NCI-H2081 treated with DMSO at 0.1 percent for 48 hours (cell line): ENCODE measurements at places on chromosomes 4 and X.

DNA sequence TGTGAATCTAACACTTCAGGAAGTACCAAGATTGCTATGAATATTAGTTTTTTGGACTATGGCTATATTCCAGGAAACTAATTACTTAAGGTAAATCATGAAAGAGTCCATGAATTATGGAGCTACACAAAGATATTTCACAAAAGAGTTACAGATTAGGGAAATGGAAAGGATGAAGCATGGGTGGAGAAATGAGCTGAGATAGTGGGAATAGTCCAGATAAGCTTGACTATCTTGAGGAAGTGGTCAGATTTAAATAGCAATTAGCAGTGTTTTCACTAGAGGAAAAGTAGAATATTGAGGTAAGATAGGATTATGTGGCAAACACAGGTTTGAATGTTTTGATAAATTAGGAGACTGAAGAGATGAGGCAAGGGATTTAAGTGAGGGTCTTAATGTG, 42.1 kb upstream of the C1GALT1C1 start:
- no peak for DNase-seq

DNA sequence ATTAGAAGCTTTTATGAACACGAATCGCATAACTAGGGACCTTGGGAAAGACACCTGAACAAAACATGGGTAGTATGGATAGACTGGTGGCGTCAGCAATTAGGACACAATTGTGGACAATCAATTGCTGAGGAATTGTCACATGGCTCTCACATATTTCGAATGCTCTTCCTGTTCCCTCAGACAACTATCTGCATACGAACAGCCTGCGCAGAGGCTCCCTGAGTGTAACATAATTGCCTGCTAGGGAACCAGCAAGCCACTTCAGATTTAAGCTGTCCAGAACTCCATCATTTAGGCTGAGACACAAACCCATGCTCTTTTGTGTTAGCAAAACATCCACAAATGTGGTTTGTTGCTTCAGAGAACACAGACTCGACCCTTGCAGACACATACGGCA, 160.8 kb downstream of the MGST2 start:
- no peak for DNase-seq

GRCh38 chr4:156084373-156084772, 130.7 kb upstream of the CTSO start:
- no peak for DNase-seq

GRCh38 chrX:107744868-107745267, 30.7 kb downstream of the TSC22D3 start:
- DNase-seq = no peak

DNA sequence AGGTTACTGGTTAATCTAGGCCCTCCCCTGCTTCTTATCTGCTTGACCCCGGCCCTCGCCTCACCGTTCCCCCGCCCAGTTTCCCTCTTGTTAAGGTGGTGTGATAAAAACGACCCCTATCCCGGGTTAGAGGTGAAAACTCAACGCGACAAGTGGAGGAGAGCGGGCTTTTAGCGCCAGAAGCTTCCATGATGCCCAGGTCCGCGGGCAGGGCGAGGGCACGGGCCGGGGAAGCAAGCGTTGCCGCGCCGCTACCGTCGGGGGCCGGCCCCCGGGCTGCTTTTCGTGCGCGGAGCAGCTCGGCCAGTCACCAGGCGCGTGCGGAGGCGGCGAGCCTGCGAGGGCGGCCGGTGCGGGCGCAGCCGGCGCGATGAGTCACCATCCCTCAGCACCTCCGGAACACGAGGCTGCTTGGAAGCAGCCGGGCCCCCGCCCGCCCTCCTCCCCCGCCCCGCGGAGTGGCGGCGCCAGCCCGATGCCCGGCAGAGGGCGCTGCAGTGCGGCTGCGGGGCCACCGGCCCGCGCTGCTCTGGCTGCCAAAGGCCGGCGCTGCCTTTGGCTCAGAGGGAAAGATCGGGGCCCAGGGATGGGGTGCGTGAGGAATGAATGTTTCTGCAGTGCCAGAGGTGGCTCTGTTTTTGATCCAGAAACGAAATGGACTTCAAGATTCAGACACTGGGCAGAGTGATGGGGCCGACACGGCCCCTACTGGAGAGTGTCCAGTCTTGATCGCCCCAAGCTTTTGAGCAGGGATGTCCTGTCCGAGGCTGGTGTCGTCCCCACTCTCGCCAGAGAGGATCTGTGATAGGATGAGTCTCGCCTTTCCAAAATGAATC, 107.8 kb downstream of the NHSL2 start:
- no peak for DNase-seq

DNA sequence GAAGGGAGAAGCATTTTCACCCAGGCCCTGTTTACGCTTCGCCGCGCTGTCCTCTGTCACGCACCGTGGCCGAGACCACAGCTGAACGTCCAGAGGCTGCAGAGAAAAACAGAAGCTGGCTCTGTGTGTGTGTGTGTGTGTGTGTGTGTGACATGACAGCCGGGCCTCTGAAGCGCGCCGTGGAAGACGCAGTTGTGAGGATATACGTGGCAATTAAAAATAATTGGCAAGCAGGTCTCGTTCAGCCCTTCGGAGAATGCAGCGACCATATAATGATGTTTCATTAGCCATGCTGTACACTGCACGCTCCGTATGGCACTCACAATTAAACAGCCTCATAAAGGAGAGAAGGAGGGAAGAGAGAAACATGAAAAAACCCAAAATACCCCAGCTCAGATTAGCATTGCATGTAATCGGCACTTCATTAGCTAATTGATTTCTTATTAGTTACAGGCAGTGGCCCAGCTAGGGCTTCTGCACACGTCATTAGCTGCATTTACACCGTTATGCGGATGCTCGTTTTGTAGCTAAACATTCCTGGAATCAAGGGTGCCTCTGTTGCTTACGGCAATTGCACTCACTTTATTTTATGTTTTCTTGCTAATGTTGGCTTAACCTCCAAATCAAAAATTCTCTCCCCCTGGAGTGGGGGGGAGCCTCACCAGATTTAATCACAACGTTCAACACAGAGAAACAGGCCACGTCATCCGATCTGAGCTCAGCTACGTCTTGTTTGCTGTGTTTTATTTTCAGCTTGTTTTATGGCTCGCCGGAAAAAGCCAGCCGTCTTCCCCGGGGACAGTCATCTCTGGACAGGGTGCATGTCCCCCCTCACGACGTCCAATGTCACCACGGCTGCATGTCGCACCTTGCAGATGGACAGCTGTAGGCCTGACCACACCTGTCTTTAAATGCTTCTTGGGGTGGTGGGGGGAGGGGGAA, 74.6 kb upstream of the SHOX start:
- DNase-seq = no peak

- DNase-seq = no peak
These were observed 10.5 kb downstream of the DCAF8L2 start for GRCh38 chrX:27600686-27601085.

- no peak for DNase-seq
These were observed 202.5 kb upstream of the MAB21L2 start for GRCh38 chr4:150379454-150379853.

GRCh38 chr4:71709961-71710360, 73.9 kb downstream of the GC start:
- DNase-seq = no peak

DNA sequence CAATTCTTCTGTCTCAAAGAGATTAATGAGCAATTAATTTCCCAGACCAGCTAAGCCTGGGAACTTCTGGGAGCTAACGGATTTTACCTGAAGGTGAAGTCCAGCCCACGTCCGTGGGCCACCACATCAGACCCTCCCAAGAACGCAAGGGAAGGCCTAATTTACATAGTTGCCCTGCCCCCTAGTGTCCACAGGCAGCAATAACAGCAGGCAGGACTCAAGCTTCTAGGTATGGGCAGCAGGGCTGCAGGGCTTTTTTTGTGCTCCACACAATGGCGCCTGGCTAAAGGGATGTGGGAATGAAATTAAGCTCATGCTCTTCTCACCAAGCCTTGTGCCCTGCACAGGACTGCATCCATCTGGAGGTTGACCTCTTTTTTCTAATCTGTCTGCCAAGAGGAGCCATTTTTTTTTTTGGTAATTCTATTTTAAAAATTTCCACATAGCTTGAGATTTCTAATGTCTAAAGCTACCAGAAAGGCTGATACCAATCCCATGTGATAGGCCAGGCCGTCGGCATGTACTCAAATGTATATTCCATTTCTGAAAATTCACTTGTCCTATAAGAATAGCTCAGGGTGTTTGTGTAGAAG, 111.9 kb upstream of the TMEM164 start:
- no peak for DNase-seq

- DNase-seq = no peak
These were observed 13.1 kb downstream of the CASP3 start for GRCh38 chr4:184636144-184636543.

DNA sequence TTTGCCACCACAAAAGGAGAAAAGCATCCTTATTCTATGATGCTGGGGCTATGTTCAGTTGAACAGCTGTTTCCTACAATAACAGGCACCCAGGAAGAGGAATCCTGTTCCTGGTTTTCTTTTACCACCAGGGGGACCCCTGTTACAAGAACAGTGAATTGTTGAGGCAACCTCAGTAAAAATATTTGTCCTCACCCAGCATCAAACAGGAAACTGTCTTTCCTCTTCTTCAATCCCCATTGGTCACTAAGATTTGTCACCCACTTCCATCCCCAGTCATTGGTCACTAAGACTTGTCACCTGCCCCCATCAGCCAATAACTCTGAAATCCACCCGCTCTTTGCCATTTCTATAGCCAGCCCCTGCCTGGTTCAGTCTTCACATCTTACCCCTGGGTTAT, 143.5 kb upstream of the GALNT7 start:
- DNase-seq = peak; percentile 60

- DNase-seq = no peak
These were observed 99.1 kb downstream of the TRAPPC11 start for GRCh38 chr4:183758061-183758757.

- no peak for DNase-seq
These were observed 580 bp downstream of the NAF1 start for GRCh38 chr4:163166041-163166579.

DNA sequence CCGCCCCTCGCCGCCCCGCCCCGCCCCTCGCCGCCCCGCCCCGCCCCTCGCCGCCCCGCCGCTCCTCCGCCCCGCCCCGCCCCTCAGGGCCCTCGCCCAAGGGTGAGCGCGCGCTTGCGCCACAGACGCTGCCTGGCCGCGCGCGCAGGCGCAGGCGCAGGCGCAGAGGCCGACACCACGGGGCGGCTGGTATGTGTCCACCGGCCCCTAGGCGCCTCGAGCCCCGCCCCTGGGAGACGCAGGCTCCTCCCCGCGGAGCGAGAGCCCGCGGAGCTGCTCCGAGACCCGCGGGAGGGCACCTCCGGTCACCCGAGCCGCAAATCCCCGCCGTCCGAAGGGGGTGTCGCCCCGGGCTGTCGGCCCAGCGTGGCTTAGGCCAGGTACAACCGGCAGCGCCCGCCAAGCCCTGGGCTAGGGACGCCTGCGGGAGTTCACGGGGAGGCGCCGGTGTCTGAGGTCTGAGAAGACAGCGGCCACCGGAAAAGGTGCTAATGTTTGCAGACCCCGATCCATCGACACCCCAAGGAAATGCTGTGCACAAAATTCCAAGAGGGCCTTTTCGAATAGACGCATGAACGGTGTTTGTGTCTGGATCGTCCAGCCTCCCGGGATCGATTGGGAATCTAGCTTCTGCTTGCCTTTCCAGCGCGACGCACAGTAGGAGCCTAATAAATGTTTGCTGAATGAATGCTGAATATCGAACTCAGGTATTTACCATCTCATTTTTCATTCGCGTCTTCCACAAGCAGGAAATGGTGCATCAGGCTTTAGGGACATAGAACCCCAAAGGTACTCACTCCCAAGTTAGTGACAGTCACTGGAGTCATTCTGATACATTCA, 473 bp upstream of the CCNQ start:
- DNase-seq = no peak

- DNase-seq = no peak
These were observed 135.9 kb downstream of the TENT5D start for GRCh38 chrX:80556148-80556547.

- no peak for DNase-seq
These were observed 10.0 kb downstream of the CSTF2 start for GRCh38 chrX:100830143-100830542.
